Activated T-cell treated with anti-CD3 and anti-CD28 coated beads, Interleukin-2, amount 50 U/mL, for 72 hours (primary cell): ENCODE measurements at places on chromosomes 2 and 18. TPM values are rescaled to one million over a fixed set of nuclear protein-coding genes. Genes with fewer than 3 reads are reported as not detected.

ZNF513 gene
- 15.9 TPM for total RNA-seq

SERPINB4 gene
- total RNA-seq, result not detected

VSNL1 gene
- total RNA-seq, result not detected

UPP2 gene
- not detected for total RNA-seq

PID1 gene
- not detected for total RNA-seq

SLC9A4 gene
- 0.14 TPM for total RNA-seq

CHRND gene
- total RNA-seq, result not detected

TRIM43 gene
- not detected for total RNA-seq

SLC14A1 gene
- total RNA-seq, result 6.2 TPM

VWC2L gene
- not detected for total RNA-seq

PTPRN gene
- 2.5 TPM for total RNA-seq

PKDCC gene
- total RNA-seq, result not detected

ALPP gene
- total RNA-seq, result not detected

PRKAG3 gene
- total RNA-seq, result not detected

CFC1 gene
- not detected for total RNA-seq

NAT8 gene
- not detected for total RNA-seq

KCNJ13 gene
- total RNA-seq, result not detected

EHD3 gene
- total RNA-seq, result 0.95 TPM

LDAH gene
- total RNA-seq, result 26.7 TPM

AQP12A gene
- total RNA-seq, result not detected

POTEJ gene
- not detected for total RNA-seq

ZNF385B gene
- total RNA-seq, result not detected

SH3RF3 gene
- 1.0 TPM for total RNA-seq

SPHKAP gene
- not detected for total RNA-seq

VIT gene
- not detected for total RNA-seq

SMPD4 gene
- total RNA-seq, result 78.8 TPM

ADRA2B gene
- total RNA-seq, result 2.1 TPM

ELOA2 gene
- not detected for total RNA-seq

CPLX4 gene
- not detected for total RNA-seq

SERPINB13 gene
- not detected for total RNA-seq

PDE11A gene
- not detected for total RNA-seq

PSTPIP2 gene
- 30.1 TPM for total RNA-seq

IL1RN gene
- total RNA-seq, result 18.5 TPM

LRP1B gene
- not detected for total RNA-seq

EN1 gene
- not detected for total RNA-seq

ACKR3 gene
- 1.0 TPM for total RNA-seq

CYS1 gene
- total RNA-seq, result 0.81 TPM

ARMC9 gene
- 2.1 TPM for total RNA-seq

GRHL1 gene
- 1.1 TPM for total RNA-seq

GNLY gene
- 143 TPM for total RNA-seq

AQP4 gene
- total RNA-seq, result not detected

CYBRD1 gene
- 1.1 TPM for total RNA-seq

MAP3K19 gene
- total RNA-seq, result not detected

SYT4 gene
- not detected for total RNA-seq

ANKRD62 gene
- not detected for total RNA-seq

TEX51 gene
- total RNA-seq, result not detected

APCDD1 gene
- total RNA-seq, result not detected

MSTN gene
- total RNA-seq, result not detected

C2orf49 gene
- total RNA-seq, result 15.9 TPM
